Activated CD8-positive, alpha-beta T cell treated with anti-CD3 and anti-CD28 coated beads for 36 hours (primary cell): ENCODE measurements at places on chromosomes 1 and 21. TPM values are rescaled to one million over a fixed set of nuclear protein-coding genes. Genes with fewer than 3 reads are reported as not detected.

The TGFBR3 gene
- 7.5 TPM for total RNA-seq

The TRAF3IP3 gene
- total RNA-seq: 194 TPM

The SYF2 gene
- total RNA-seq: 35.7 TPM

The IL22RA1 gene
- total RNA-seq: not detected

The BGLAP gene
- total RNA-seq: 2.5 TPM

The KCNA3 gene
- total RNA-seq: 15.5 TPM

The CACNA1S gene
- not detected for total RNA-seq

The VAV3 gene
- total RNA-seq: 5.3 TPM

The TRAPPC3 gene
- total RNA-seq: 48.4 TPM

The IGSF8 gene
- 48.0 TPM for total RNA-seq

The FMO2 gene
- not detected for total RNA-seq

The ZNF593OS gene
- total RNA-seq: not detected

The ZNF683 gene
- 0.69 TPM for total RNA-seq

The GUCA2A gene
- not detected for total RNA-seq

The SOAT1 gene
- 58.0 TPM for total RNA-seq

The DNAJC28 gene
- 0.56 TPM for total RNA-seq

The LORICRIN gene
- total RNA-seq: not detected

The FAM163A gene
- total RNA-seq: not detected

The LTN1 gene
- total RNA-seq: 28.0 TPM

The C1orf122 gene
- total RNA-seq: 17.4 TPM

The MAB21L3 gene
- not detected for total RNA-seq

The C1orf74 gene
- total RNA-seq: 3.0 TPM

The S100A2 gene
- total RNA-seq: not detected

The SPRR1A gene
- total RNA-seq: not detected

The OR2L5 gene
- total RNA-seq: not detected

The MAP3K21 gene
- 3.2 TPM for total RNA-seq

The OR2T11 gene
- total RNA-seq: not detected

The SYPL2 gene
- total RNA-seq: not detected

The RBM8A gene
- total RNA-seq: 269 TPM

The BECN2 gene
- total RNA-seq: not detected

The ACTN2 gene
- total RNA-seq: 0.18 TPM

The OR2G6 gene
- not detected for total RNA-seq

The OR2L13 gene
- not detected for total RNA-seq

The AJAP1 gene
- total RNA-seq: 0.65 TPM

The FAM177B gene
- not detected for total RNA-seq

The CAMTA1 gene
- 67.7 TPM for total RNA-seq

The NBPF11 gene
- 5.6 TPM for total RNA-seq

The SPRR2B gene
- total RNA-seq: not detected

The JAK1 gene
- 108 TPM for total RNA-seq

The PLXNA2 gene
- 0.23 TPM for total RNA-seq

The DDR2 gene
- total RNA-seq: 0.45 TPM

The OR6N1 gene
- not detected for total RNA-seq

The TRIM67 gene
- not detected for total RNA-seq

The C1QA gene
- total RNA-seq: not detected

The KIFAP3 gene
- 14.7 TPM for total RNA-seq

The LRRC53 gene
- not detected for total RNA-seq

The TGFB2 gene
- not detected for total RNA-seq

The KCNJ9 gene
- total RNA-seq: not detected

The BSDC1 gene
- 30.6 TPM for total RNA-seq

The E2F2 gene
- 25.3 TPM for total RNA-seq

The PSMD4 gene
- 214 TPM for total RNA-seq

The ACADM gene
- 47.5 TPM for total RNA-seq

The DEDD gene
- 30.4 TPM for total RNA-seq

The NCDN gene
- 17.3 TPM for total RNA-seq

The ORC1 gene
- total RNA-seq: 51.0 TPM

The FOXD3 gene
- total RNA-seq: not detected
